ENCODE measurements at places on chromosomes 5 and 9. TPM values are rescaled to one million over a fixed set of nuclear protein-coding genes. Genes with fewer than 3 reads are reported as not detected.

The SLC45A2 gene
- 0.19 TPM for polyA plus RNA-seq

The TAF11L4 gene
- polyA plus RNA-seq, result not detected

The SNX24 gene
- 21.7 TPM for polyA plus RNA-seq

The SCGB3A2 gene
- not detected for polyA plus RNA-seq

The IL9 gene
- not detected for polyA plus RNA-seq

The EIF4EBP3 gene
- 90.9 TPM for polyA plus RNA-seq

The FAM221B gene
- polyA plus RNA-seq, result not detected

The ZDHHC11B gene
- polyA plus RNA-seq, result 0.93 TPM

The TMEM174 gene
- not detected for polyA plus RNA-seq

The ARHGEF28 gene
- 16.2 TPM for polyA plus RNA-seq

The ISOC1 gene
- polyA plus RNA-seq, result 18.3 TPM

The TAF11L5 gene
- not detected for polyA plus RNA-seq

The TNPO1 gene
- polyA plus RNA-seq, result 19.8 TPM

The QRFP gene
- not detected for polyA plus RNA-seq

The BTF3 gene
- 692 TPM for polyA plus RNA-seq

The SAPCD2 gene
- 5.0 TPM for polyA plus RNA-seq

The KIF27 gene
- 0.46 TPM for polyA plus RNA-seq

The IFNA21 gene
- polyA plus RNA-seq, result not detected

The ALDH1A1 gene
- 409 TPM for polyA plus RNA-seq

The ENTPD2 gene
- polyA plus RNA-seq, result 4.8 TPM

The RNF183 gene
- polyA plus RNA-seq, result 1.2 TPM

The IL7R gene
- 2.3 TPM for polyA plus RNA-seq

The OR1L6 gene
- not detected for polyA plus RNA-seq

All from stomach (tissue), 19 donors.